Fibroblast of lung (primary cell): ENCODE measurements at places on chromosomes 2 and 18. TPM values are rescaled to one million over a fixed set of nuclear protein-coding genes. Genes with fewer than 3 reads are reported as not detected.
A peak's percentile ranks its signal among the peaks of the same experiment; 100 is the strongest.

DNA sequence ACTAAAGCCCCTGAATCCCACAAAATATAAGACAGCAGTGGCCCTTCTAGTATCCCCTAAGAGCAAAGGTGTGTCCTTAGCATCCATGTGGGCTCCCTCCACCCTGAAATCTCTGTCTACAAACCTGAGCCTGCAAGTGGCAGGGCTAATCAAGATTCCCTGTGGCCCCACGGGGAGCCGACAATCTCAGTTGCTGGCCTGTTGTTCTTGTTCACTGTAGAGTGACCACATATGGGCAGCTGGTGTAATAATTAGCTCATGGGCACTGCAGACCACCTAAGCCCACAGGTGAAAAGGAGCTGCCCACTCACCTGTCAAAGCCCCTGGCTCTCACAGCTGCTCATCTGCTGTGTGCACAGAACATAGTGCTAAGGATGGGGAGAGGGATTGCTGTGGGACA, 102.3 kb downstream of the MRO start:
- no peak overlapping the region for H3K27ac ChIP-seq
- H3K36me3 ChIP-seq, result no peaks in the 10 kb centered on the region
- DNase-seq, result no peak
- H3K4me1 ChIP-seq, result no peaks in the 10 kb centered on the region

DNA sequence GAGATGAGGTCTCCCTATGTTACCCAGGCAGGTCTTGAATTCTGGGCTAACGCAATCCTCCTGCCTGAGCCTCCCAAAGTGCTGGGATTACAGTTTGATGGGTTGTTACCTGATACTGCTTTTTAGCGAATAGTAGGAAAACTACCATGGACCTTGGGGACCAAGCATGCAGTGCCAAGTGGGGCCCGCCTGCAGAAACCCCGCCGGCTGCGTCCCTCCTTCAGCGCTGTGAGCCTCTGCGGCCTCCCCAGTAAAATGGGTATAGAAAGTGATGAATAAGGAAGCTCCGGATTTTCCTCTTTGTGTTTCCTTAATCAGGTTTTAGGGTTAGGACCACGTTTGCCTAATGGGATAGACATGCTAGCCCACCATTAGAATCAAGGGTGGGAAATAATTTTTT, 30.4 kb downstream of the RAMP1 start:
- H3K27ac ChIP-seq, result no peak overlapping the region
- no peak overlapping the region for H3K4me3 ChIP-seq
- no peaks in the 10 kb centered on the region for H3K36me3 ChIP-seq

G6PC2 gene
- not detected in 2 replicates for total RNA-seq

DNA sequence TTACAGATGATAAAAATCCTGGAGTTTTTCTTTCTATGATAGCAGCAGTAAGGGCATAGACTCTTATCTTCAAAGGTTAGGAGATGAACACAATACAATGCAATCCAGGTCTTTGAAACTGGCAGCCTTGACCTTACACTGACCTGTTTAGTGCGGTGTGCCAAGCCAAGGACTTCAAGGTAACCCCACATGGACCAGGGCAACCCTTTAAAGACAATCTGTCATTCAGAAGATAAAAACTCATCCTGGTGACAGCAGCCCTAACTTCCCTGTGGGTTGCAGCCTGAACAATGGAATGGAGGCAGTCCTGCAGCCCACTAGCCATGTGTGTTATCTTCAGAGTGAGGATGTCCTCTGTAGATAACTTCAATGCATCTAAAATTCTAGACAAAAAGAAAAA, 78.1 kb downstream of the RTTN start:
- peaks cover 2% of the 10 kb centered on the region for H3K4me1 ChIP-seq
- no peak overlapping the region for H3K4me3 ChIP-seq
- H3K36me3 ChIP-seq, result no peaks in the 10 kb centered on the region
- H3K27me3 ChIP-seq, result no peaks in the 10 kb centered on the region
- DNase-seq, result no peak
- H3K27ac ChIP-seq, result no peak overlapping the region

DNA sequence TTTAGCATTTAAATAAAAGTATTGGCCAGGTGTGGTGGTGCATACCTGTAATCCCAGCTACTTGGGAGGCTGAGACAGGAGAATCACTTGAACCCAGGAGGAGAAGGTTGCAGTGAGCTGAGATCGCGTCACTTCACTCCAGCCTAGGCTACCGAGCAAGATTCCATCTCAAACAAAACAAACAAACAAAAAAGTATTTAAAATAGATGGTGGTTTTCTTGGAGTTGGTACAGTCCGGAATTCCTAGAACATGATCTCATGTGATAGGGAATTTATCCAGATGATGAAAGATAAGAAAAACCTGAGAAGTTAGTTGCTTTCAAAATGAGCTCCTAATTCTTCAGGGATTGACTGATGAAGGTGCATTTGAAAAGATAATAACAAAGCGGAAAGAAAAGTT, 62.0 kb downstream of the BIRC6 start:
- H3K27ac ChIP-seq, result peak overlapping the region; percentile 43
- H3K36me3 ChIP-seq, result peaks cover 4% of the 10 kb centered on the region
- H3K27me3 ChIP-seq, result no peaks in the 10 kb centered on the region
- peak; percentile 70 for DNase-seq
- peaks cover 2% of the 10 kb centered on the region for H3K4me1 ChIP-seq
- no peak overlapping the region for H3K4me3 ChIP-seq

DNA sequence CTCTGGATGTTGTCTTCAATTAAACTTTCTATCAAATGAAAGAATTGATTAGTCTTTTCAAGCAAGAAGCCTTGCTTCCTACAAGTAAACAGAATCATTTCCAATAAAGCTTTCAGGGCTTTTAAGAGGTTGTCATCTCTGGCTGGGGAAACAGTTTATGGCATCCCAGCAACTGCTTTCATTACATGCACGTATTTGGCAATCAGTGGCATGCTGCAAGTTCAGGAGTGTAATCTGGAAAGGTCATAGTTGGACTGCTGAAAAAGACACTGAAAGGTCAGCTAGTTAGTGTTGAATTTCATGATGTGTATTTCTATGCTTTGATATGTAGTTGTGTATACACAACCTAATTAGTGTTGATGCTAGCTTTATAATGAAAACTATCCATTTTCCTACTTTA, 332.9 kb downstream of the DSC3 start:
- H3K27me3 ChIP-seq, result no peaks in the 10 kb centered on the region
- no peak for DNase-seq

DNA sequence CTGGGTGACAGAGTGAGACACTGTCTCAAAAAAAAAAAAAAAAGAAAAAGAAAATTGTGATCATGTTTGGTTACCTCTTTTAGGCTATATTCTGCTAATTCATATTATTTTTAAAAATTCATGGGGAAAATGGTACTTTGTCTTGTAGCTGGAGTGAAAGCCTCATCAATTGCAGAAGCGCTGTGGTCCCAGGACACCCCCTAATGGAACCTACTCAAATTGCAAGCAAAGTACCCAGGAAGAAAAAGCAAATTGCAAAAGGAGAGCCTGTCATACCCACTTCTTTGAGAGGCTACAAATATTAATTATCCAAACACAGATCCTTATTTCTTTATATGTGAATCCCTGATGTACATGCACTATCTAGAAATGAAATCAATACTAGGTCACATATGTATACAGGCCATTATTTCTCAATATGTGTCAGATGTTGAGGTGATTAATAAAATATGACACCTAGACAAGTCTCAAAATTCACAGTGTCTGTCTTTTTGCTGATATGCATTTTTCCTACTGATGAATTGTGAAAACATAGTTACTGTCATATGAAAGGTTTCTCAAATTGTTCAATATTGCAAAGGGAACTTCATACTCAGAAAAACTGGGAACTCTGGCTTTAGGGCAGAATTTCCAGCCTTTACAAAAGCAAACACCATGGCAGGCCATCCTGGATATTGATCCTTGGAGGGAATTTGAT, 12.6 kb downstream of the CRACDL start:
- DNase-seq, result no peak
- no peaks in the 10 kb centered on the region for H3K36me3 ChIP-seq
- H3K4me1 ChIP-seq, result no peaks in the 10 kb centered on the region

DNA sequence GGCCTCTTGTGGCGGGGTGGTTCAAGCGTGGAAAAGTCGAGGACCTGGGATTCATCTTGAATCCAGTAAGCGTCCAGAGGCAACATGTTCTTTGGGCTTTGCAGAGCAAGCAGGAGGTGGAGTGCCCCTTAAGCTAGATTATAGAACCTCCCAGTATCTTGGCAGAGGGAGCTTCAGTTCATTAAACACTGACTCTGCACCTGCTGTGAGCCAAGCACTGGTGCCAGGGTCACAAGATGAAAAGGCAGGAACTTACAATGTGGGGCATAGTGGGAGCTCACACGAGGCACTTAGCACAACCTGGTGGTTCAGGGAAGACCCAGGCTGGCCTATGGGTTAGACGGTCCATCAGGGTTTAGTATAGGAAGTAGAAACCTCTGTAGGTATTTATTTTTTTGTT, 7.4 kb upstream of the FZD5 start:
- no peak overlapping the region for H3K27ac ChIP-seq
- no peaks in the 10 kb centered on the region for H3K36me3 ChIP-seq
- H3K4me3 ChIP-seq, result no peak overlapping the region
- peaks cover 3% of the 10 kb centered on the region for H3K27me3 ChIP-seq
- H3K4me1 ChIP-seq, result no peaks in the 10 kb centered on the region

INO80B gene
- total RNA-seq, result 13.0 and 14.9 TPM in 2 replicates

DNA sequence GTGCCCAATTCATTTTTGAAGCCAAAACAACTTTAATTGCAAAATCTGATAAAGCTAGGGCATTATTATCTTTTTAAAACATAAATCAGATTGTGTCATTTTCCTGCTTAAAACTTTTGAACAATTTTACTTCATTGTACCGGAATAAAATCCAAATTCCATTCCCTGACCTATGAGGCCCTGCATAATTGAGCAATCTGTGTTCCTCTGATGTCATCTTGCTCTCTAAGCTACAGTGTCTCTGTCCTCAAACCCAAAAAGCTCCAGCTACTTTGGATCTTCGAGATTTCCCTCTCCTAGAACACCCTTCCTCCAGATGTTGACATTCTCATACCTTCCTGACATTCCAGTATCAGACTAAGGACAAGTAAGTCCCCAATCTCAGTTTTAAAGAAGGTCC, 395.9 kb downstream of the LRATD1 start:
- no peak overlapping the region for H3K27ac ChIP-seq
- H3K4me3 ChIP-seq, result no peak overlapping the region
- no peaks in the 10 kb centered on the region for H3K36me3 ChIP-seq
